ENCODE measurements at places on chromosomes 11 and 22.

DNA sequence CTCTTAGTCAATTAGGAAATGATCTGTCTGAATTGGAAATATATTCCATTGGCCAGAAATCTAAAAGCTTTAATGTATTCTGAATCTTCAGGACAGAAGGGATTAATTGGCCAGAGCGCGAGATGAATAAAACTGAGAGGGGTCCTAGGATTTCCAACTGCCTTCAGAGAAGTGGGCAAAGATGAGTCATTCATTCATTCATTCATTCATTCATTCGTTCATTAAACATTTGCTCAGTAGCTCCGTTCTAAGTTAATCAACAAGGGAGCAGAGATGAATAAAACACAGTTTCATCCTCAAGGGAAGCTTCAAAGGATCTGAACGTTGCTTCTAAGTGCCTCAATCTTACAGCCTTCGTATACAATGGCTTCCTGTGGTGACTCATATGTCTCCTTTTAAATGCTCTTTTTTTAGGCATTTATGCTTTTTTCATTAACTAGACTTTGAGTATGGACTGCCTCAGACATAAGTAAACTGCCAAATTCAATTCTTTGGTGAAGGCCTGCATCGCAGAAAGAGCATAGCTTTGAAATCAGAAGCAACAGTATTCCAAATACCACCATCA, 537.4 kb upstream of the CCDC90B start:
- no peak for ATAC-seq

- ATAC-seq = no peak
These were observed 1074.9 kb downstream of the FAM181B start for GRCh38 chr11:81658722-81659121.

DNA sequence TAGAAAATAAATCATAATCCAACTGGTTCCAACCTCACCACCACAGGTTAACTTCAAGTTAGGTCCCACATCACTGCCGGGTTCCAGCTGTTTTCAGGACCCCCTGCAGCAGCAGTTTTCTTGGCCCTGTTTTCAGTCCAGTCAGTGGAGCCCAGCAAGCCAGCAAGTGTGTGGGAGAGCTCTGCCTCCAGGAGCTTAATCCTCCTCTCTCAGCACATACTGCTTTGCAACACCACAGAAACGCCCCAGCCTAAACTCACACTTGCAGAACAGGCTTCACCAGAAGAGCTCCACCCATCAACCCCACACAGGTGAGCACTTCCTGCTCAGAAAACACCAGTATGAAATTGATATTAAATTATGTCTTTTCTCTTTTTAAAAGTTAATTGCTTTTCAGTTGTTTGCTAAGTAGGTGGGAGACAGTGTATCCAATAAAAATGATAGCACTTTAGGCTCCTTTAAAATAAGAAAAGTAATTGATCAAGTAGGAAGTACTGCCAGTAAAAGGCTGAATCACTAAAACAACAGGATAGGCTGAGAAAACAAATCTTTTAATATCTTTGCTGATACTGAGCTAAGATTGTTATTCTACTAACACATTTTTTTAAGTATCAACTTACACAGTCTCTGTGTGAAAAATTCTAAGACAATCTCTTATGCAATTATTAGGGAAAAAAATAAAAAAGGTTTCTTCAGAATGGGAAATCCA, 81.5 kb upstream of the TP53AIP1 start:
- no peak for ATAC-seq

GRCh38 chr11:16291729-16292128, 64.6 kb downstream of the SOX6 start:
- no peak for ATAC-seq

DNA sequence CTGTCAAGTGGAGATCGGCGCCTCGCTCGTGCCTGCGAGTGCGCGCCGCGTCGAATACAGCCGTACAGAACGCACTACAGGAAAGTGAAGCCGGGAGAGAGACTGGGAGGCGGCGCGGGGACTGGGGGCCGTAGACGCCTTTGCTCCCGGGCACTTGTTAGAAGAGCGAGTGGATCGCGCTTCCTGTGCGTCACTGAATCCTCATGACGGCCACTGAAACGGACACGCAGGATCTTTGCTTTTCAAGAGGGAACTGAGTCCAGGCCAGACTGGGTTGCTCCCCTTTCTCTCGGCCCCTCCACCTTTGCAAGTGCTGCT, 314 bp downstream of the RIC8A start:
- ATAC-seq = peak; percentile 25

GRCh38 chr22:49718396-49718795, 109.3 kb downstream of the BRD1 start:
- no peak for ATAC-seq

DNA sequence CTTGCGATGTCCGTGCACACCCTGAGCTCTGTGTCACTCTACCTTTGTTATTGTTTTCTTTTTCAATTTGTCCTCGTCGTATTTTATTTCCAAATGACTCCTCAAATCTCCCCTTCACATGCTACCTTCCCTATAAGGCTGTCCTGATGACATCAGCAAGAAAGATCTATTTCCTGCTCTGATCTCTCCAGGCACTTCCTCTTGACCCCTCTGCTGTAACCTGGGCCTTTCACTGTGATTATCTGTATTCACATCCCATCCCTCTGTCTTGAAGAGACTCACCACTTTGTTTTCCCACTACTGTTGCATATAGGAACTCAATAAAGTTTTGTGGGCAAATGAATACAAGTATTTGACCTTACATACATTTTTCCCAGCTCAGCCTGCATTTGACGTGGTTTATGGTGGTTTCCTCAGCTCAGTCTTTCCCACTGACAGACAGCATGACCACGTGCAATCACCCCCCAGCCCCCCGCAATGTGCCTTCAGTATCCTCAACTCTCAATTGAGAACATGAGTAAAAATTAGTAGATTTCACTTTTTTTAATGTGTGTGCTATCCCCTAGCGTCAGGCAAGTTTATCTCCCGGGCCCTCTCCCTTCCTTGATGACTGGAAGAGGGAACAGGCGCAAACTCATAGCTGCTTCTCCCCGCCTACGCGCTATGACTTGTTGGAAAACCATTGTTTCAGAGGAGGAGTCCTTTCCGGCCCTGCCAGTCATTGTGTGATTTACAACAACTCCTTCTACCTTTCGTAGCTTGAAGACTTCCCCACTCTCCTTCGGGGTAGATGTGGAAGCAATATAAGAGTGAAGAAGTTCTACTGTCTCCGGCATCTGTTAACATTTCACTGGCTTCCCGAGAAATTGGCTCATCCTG, 498.5 kb downstream of the NTM start:
- no peak for ATAC-seq

DNA sequence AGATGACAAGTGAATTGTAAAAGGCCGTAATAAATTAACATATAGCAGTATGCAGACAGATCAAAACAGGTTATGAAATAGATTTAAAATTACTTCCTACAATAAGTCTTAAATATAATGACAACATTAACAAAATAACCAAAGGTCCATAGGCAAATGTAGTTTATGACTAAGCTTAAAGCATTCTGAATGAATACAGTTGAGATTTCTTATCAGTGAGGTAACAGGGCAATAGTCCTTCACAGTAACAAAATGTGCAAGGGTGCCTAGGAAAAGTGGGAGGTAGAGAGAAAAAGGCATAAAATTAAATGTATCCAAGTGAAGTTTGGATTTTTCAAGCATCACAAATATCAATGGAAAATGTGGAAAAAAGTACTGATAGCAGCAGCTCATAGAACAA, 20.9 kb upstream of the P4HA3 start:
- no peak for ATAC-seq

DNA sequence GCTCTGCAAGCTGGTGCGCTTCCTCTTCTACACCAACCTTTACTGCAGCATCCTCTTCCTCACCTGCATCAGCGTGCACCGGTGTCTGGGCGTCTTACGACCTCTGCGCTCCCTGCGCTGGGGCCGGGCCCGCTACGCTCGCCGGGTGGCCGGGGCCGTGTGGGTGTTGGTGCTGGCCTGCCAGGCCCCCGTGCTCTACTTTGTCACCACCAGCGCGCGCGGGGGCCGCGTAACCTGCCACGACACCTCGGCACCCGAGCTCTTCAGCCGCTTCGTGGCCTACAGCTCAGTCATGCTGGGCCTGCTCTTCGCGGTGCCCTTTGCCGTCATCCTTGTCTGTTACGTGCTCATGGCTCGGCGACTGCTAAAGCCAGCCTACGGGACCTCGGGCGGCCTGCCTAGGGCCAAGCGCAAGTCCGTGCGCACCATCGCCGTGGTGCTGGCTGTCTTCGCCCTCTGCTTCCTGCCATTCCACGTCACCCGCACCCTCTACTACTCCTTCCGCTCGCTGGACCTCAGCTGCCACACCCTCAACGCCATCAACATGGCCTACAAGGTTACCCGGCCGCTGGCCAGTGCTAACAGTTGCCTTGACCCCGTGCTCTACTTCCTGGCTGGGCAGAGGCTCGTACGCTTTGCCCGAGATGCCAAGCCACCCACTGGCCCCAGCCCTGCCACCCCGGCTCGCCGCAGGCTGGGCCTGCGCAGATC, 16.5 kb downstream of the P2RY2 start:
- peak; percentile 17 for ATAC-seq

GRCh38 chr11:71410363-71410966, 37.7 kb downstream of the DHCR7 start:
- no peak for ATAC-seq

DNA sequence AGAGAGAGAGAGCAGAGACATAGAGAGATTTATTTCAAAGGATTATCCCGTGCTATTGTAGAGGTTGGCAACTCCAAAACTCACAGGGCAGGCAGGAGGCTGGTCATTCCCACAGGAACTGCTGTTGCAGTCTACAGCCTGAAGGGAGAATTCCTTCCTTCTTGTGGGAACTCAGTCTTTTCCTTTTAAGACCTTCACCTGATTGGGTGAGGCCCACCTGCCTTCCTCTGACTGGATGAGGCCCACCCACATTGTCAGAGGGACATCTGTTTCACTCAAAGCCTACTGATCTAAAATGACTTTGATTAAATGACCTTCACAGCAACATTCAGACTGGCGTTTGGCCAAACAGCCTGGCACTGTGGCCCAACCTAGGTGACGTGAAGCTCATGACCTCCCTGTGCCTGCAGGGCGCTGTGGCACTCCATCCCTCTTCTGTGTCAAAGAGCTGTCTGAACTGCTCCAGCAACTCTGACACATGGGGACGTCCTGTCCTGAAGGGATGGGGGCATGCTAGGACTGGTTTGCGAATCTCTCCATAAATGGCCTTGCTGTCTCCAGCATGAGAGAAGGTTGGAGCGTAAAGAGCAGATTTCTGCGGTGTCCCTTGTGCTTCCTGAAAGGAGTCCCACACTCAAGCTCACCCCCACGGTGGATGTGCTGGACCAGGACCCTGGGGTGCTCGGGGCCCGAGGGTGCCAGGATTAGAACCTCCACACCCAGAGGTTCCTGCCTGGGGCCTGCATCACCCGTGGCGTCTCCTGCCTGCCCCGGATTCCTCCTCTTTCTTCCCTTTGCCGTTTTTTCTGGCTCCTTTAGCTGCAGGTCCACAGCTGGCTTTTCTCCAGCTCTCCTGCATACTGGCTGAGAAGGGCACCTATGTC, 20.7 kb downstream of the KRTAP5-5 start:
- ATAC-seq = no peak

- ATAC-seq = no peak
These were observed 99.4 kb downstream of the SHANK2 start for GRCh38 chr11:71153005-71153390.

DNA sequence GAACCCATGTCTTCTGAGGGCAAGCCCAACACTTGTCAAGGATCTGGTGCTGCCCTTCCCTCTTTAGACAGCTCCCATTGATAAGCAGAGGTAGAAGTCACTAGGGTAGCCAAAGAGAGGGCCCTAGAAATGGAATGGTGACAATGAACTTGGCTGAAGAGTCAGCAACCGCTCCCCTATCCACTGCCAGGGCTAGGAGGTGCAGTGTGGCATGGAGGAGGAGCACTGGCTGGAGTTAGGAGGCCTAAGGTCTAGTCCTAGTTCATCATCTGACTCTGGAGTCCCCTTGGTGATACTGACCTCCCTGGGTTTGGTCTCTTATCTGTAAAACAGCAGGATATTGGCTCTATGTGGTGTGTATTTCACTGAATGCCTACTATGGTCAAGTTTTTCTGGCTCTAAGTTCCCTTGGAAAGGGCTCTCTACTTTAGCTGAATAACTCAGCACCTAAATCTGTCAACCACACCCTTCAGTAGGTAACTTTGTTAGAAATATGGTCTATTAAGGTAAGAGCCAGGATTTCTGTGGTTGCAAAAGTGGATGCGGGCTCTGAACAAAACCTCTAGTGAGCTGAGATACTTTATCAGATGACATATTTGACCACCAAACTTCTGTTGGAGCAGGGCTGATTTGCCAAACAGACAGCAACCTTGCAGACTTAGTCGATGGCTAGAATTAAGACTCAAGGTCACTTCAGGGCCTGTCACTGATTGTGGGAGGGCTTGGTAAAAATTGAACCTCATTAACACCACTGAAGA, 10.5 kb downstream of the TIMP3 start:
- no peak for ATAC-seq

DNA sequence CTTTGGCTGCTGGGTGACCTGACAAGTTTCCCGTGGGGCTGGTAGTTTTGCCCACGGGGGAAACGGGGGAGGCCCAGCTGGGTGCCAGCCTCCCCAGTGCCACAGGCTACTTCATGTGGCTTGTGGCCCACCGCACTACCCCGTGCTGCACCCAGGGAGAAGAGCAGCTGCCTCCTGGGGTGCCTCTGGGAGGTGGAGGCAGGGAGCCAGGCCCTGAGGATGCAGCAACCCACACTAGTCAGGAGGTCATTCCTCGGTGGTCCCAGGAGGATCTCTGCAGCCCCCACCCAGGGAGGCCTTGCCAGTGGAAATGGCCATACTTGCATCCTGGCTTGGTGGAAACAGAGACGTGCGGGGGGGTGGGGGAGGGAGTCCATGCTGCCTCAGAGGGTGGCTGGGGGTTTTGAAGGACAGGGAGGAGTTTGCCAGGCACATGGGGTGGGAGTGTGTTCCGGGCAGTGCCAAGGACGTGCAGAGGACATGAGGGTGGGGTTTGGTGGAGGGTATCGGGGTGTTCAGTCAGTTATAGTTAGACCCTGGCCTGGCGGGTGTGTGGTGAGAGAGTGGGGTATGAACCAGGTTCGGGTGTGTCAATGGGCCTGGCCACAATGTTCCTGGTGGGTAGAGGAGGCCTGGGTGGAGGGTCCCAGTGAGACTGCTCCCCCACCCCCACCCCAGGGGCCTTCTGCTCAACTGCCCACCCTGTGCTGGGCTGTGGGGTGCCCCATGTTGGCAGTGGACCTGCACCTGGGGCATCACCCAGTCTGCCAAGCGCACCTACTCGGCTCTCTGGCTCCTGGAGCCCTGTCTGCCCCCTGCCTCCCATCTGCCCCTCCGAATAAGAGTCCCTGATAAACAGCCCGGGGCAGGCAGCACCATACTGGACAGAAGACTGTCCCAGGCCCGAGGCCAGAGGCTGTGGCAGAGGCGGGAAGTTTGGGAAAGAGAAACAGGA, 3.8 kb downstream of the PIM3 start:
- no peak for ATAC-seq

DNA sequence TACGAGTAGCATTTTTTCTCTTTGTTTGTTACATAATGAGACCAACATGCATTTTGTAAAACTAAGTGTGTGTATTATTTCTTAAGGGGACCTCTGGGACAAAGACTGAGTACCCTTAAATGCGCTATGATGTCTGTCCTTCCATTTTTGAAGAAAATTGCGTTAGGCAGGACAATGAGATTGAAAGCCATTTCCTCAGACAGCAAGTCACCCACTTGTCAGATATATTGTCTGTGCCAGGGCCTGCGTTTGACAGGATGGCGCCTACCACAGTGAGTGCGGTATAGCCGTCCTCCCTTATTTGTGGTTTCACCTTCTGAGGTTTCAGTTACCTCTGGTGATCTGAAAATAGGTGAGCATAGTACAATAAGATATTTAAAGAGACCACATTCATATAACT, 2.2 kb downstream of the AP2A2 start:
- no peak for ATAC-seq

GRCh38 chr22:32617271-32617670, 142.7 kb downstream of the FBXO7 start:
- ATAC-seq = no peak
